ENCODE measurements at places on chromosomes 2 and 18. TPM values are rescaled to one million over a fixed set of nuclear protein-coding genes. Genes with fewer than 3 reads are reported as not detected.

APCDD1 gene
- 0.12 TPM for total RNA-seq

C2orf69 gene
- total RNA-seq: 16.3 TPM

GRCh38 chr2:206480161-206480560 lies 36.8 kb downstream of the ADAM23 start:
- no peak for DNase-seq

DNA sequence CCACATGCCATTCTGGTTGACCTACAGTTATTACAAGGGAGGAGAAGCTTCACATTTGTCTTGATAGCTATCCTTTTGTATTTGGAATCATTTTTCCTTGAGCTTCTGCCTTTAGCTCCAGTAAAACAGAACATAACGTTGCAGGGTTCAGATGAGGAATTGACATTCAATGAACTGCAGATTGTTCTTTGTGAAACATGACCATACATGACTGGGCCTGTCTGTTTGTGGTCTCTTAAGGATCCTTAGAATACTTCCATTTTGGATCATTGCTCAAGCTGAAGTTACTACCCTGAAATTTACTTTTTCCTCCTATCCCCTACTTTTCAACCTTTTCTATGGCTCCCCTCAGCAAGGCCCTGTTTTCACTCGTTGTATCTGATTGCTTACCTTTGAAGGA lies 1281.7 kb upstream of the CELF4 start:
- no peak for DNase-seq

GRCh38 chr2:39645826-39646225 lies 19.9 kb upstream of the TMEM178A start:
- no peak for DNase-seq

- no peak for DNase-seq
Observed at GRCh38 chr2:143398781-143399180, 269.6 kb downstream of the ARHGAP15 start.

GRCh38 chr2:226467221-226467620 lies 332.4 kb downstream of the IRS1 start:
- no peak for DNase-seq

- no peak for DNase-seq
Observed at GRCh38 chr18:59377613-59378337, 18.7 kb upstream of the LMAN1 start.

DNA sequence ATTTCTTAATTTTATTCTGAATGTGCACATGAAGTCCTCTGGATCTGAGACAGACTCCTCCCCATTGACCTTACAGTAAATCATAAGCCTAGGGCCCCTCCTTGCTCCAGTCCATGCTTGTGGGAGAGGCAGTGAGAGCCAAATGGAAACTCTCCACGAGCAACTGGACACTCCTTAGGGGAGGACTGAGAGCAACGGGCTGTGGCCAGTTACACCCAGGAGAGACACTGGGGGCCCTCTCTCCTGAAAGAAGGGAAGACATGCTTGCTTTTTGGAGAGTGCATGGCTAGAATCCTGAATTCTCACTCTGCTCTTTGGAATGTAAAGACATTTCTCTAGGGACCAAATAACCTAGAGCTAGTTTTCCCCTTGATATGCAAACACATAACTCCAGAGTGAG lies 49.0 kb upstream of the BIN1 start:
- no peak for DNase-seq

Data from HFFc6 (cell line).